ENCODE measurements at places on chromosomes 13 and 19.

GRCh38 chr19:10625003-10625761 is at the start of gene SLC44A2:
SLC44A2 (plus strand) TSS chr19:10625553; CDS start chr19:10625634, 81 bp downstream.
- peak; percentile 93 for DNase-seq

GRCh38 chr19:34188408-34188807 is 16.1 kb downstream of the LSM14A start:
- no peak for DNase-seq

DNA sequence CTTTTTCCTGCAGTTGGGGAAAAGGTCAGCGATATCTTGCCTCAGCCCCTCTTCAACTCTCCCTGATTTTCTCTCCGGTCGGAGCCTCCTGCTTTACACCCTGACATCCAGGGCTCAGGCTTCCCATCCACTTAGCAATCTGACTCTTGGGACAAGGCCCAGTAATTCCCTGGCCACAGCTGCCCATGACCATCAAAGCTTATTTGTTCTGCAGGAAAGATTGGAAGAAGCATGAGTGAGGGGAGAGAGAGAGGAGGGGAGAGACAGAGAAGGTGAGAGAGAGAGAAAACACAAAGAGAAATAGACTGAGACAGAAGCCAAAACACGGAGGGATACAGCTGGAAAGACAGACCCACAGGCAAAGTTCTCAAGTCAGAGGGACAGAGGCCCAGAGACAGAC is 13.7 kb downstream of the SYT3 start:
- DNase-seq = peak; percentile 24

DNA sequence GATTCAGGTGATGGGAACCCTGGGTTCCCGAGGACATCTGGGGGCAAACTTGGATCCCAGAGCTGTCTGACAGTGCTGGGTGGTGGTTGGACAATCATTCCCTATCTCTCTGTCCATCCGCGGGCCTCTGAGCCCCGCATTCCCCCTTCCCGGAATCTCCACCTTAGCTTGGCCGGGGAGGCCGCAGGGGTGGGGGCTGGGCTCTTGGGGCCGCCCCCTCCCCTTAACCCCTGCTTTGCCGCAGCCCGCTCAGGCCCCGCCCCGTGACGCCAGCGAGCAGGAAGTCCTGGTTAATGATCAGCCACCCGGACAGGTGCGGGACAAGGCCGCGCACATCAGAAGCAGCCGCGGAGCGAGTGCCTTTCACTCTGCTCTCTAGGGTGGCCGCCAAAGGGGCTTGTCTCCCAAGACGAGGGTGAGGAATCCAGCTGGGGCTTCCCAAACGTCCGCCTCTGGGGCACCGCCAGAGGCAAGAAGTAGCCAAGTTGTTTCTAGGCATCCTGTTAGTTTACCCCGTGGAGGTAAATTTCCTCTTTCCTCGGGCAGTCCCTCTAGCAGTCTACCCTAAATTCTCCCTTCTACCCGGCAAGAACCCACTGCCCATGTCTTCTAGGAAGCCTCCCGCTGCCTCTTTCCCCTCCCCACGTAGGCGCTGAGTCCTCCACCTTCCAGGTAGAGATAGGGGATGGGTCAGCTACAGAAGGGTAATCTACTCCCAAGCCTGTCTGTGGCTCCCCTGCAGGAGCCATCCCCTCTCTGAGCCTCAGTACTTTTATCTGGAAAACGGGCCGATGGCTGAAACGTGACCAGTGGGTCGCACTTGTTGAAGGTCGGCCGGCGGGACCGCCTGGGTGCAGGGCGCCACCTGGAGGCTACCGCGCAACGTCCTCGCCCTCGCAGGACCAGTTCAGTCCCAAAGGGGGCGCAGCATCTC is 3.0 kb downstream of the IRF2BP1 start:
- DNase-seq = peak; percentile 85

DNA sequence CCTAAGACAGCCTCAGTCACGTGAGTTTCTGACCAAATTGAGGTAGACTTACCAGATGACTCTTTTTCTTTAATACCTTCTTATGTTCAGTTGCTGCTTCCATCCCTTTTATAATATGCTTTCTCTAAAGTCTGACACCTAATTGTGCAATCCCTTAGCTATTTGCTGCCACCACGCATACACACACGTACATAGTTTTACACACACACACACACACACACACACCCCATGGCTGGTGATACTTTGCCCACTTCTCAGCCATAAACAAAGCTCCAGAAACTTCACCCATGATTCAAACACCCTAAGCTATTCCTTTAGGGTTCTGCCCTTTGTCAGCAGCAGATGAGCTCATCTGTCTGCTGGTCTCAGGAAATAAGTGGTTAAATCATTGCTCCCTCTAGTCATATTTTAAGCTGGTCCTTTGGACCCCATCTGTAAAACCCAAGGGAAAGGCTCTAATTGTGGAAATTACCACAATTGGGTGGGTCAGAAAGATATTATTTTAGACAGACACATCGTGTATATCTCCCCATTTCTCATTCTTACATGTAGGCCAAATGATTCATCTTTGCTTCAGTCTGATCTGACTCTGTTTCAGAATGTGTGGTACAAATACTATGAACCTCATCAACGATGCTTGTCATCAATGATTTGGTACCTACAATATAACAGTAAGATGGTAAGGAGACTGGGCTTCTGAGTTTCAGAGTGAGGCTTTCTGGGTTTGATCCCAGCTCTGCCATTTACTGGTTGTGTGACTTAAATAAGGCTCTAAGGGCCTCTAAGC is 69.2 kb downstream of the NALCN start:
- DNase-seq = no peak

Data from muscle of leg (tissue), 16 donors.